Pancreas (tissue), 10 donors: ENCODE measurements at places on chromosomes 13 and 19. TPM values are rescaled to one million over a fixed set of nuclear protein-coding genes. Genes with fewer than 3 reads are reported as not detected.

Gene KLK3
- 0.05 TPM for polyA plus RNA-seq

DNA sequence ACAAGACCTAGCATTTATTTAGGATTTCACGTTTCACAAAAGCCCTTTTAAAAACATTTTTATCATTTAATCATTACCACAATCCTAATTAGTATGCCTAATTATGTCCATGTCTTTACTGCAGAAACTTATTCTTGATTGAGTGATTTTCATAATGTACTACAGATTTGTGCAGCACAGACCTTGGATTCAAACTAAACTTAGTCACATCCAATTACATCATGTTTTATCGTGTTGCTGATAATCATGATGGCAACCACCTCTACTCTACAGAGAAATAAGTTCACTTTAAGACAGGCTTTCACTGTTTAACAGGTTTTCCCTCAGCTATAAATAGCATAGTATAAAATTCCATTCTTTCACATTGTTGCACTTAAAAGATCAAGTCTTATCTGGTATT lies 240.9 kb upstream of the RFC3 start:
- H3K36me3 ChIP-seq: no peaks in the 10 kb centered on the region
- no peak for DNase-seq
- no peak overlapping the region for H3K4me3 ChIP-seq

- no peaks in the 10 kb centered on the region for H3K36me3 ChIP-seq
- H3K4me3 ChIP-seq: no peak overlapping the region
- no peak for DNase-seq
- no peaks in the 10 kb centered on the region for H3K4me1 ChIP-seq
Observed at GRCh38 chr19:23565256-23565655, 121.8 kb downstream of the ZNF675 start.

GRCh38 chr19:2275588-2276428 lies 6.2 kb downstream of the PEAK3 start:
- H3K27me3 ChIP-seq: no peaks in the 10 kb centered on the region
- peaks cover 13% of the 10 kb centered on the region for H3K36me3 ChIP-seq
- H3K4me3 ChIP-seq: no peak overlapping the region
- H3K27ac ChIP-seq: no peak overlapping the region
- peaks cover 22% of the 10 kb centered on the region for H3K4me1 ChIP-seq
- no peak for DNase-seq

Gene SIGLEC11
- 0.35 TPM for polyA plus RNA-seq

Gene TARM1
- not detected for polyA plus RNA-seq

GRCh38 chr19:42459926-42460325 lies 17.2 kb upstream of the CXCL17 start:
- H3K27me3 ChIP-seq: no peaks in the 10 kb centered on the region
- H3K27ac ChIP-seq: no peak overlapping the region
- no peak overlapping the region for H3K4me3 ChIP-seq

GRCh38 chr13:28984326-28984725 lies 164.2 kb downstream of the MTUS2 start:
- H3K4me1 ChIP-seq: peaks cover 8% of the 10 kb centered on the region
- no peak overlapping the region for H3K4me3 ChIP-seq
- no peak overlapping the region for H3K27ac ChIP-seq
- H3K36me3 ChIP-seq: no peaks in the 10 kb centered on the region

DNA sequence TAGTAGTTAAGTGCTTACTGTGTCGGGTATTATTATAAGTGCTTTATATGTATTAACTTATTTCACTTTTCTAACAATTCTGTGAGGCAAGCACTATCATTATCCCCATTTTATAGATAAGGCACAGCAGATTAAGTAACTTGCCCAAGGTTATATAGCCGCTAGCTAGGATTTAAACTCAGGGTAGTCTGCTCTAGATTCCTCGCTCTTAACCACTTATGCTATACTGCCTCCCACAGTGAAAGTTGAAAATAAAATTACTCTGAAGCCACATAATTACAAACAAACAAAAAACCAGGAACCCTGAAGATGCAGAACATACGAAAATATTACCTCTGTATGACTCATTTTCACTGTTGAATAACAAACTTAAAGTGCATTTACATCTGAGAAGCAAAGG lies 3.9 kb downstream of the TEX30 start:
- no peaks in the 10 kb centered on the region for H3K27me3 ChIP-seq
- H3K27ac ChIP-seq: no peak overlapping the region
- H3K4me3 ChIP-seq: no peak overlapping the region
- H3K36me3 ChIP-seq: no peaks in the 10 kb centered on the region
- DNase-seq: no peak

Gene ZSCAN4
- not detected for polyA plus RNA-seq

Gene ZNF296
- 2.1 TPM for polyA plus RNA-seq

Gene ZNF221
- polyA plus RNA-seq: 0.65 TPM

DNA sequence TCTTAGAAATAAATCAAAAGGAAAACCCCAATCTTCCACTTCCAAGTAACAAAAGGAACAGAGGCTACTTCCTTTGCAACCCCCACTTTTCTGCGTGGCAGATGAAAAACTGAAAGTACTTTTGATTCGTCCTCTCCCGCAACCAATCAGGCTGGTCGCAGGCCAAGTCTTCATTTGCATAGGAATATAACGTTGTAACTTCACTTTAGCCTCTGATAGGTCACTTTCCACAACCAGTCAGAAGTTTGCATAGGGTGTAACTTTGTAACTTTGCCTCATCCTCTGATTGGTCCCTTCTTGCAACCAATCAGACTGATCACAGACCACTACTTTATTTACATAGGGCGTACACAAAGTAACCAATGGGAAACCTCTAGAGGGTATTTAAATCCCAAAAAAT lies 37.2 kb downstream of the TGDS start:
- no peak overlapping the region for H3K27ac ChIP-seq
- no peak overlapping the region for H3K4me3 ChIP-seq
- H3K36me3 ChIP-seq: no peaks in the 10 kb centered on the region
- no peak for DNase-seq

GRCh38 chr13:93672996-93673395 lies 446.4 kb downstream of the GPC6 start:
- no peak for DNase-seq
- no peak overlapping the region for H3K4me3 ChIP-seq
- H3K4me1 ChIP-seq: no peaks in the 10 kb centered on the region
- no peaks in the 10 kb centered on the region for H3K36me3 ChIP-seq

Gene SERPINE3
- polyA plus RNA-seq: not detected

Gene FUT1
- polyA plus RNA-seq: 7.7 TPM

DNA sequence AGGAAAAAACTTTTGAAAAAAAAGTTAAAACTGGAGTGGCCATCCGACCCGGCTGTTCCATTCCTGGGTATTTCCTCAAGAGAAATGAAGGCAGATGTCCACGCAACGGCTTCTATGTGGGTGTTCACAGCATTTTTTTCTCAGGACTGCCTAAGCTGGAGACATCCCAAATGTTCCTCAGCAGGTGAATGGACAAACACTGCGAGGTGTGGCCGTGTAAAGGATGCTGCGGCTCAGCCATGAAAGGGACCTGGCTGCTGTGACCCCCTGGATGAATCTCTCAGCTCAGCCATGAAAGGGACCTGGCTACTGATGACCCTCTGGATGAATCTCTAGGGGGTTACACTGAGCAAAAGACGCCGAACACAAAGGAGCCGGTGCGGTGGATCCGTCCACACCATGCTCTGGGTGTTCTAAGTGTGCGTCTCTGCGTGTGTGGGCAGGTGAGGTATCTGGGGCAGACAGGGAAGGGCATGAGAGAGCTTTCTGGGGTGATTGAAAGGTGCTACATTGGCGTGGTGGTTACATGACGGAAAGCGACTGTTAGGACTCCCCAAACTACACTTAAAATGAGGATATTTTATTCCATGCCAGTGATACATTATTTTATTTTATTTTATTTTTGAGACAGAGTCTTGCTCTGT lies 7.2 kb upstream of the ASPDH start:
- DNase-seq: no peak
- no peak overlapping the region for H3K4me3 ChIP-seq
- no peaks in the 10 kb centered on the region for H3K36me3 ChIP-seq
- no peaks in the 10 kb centered on the region for H3K4me1 ChIP-seq
- no peak overlapping the region for H3K27ac ChIP-seq
- H3K27me3 ChIP-seq: no peaks in the 10 kb centered on the region

DNA sequence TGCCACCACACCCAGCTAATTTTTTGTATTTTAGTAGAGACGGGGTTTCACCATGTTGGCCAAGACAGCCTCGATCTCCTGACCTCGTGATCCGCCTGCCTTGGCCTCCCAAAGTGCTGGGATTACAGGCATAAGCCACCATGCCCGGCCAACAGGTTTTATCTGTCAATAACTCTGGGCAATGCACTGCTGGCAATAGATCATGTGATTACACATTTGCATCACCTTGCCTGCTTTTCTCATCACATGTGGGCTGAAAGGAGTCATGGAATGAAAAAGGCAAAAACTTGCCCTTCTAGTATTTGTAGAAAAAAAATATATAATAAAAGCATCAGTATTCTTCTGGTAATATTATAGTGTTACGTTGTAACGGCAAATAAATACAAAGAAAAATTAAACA lies 164.5 kb downstream of the NHLRC3 start:
- no peak for DNase-seq
- H3K27me3 ChIP-seq: no peaks in the 10 kb centered on the region
- no peaks in the 10 kb centered on the region for H3K4me1 ChIP-seq

- H3K4me1 ChIP-seq: no peaks in the 10 kb centered on the region
- no peaks in the 10 kb centered on the region for H3K36me3 ChIP-seq
- no peak for DNase-seq
- no peaks in the 10 kb centered on the region for H3K27me3 ChIP-seq
Observed at GRCh38 chr19:43510713-43511112, 6.2 kb upstream of the PHLDB3 start.

- DNase-seq: no peak
- no peak overlapping the region for H3K4me3 ChIP-seq
- H3K27ac ChIP-seq: no peak overlapping the region
- H3K4me1 ChIP-seq: no peaks in the 10 kb centered on the region
- H3K27me3 ChIP-seq: no peaks in the 10 kb centered on the region
Observed at GRCh38 chr19:58248886-58249285, 20.2 kb downstream of the ZNF544 start.

- H3K27ac ChIP-seq: no peak overlapping the region
- no peaks in the 10 kb centered on the region for H3K36me3 ChIP-seq
- no peak overlapping the region for H3K4me3 ChIP-seq
Observed at GRCh38 chr13:46392967-46393366, 5.9 kb upstream of the RUBCNL start.

DNA sequence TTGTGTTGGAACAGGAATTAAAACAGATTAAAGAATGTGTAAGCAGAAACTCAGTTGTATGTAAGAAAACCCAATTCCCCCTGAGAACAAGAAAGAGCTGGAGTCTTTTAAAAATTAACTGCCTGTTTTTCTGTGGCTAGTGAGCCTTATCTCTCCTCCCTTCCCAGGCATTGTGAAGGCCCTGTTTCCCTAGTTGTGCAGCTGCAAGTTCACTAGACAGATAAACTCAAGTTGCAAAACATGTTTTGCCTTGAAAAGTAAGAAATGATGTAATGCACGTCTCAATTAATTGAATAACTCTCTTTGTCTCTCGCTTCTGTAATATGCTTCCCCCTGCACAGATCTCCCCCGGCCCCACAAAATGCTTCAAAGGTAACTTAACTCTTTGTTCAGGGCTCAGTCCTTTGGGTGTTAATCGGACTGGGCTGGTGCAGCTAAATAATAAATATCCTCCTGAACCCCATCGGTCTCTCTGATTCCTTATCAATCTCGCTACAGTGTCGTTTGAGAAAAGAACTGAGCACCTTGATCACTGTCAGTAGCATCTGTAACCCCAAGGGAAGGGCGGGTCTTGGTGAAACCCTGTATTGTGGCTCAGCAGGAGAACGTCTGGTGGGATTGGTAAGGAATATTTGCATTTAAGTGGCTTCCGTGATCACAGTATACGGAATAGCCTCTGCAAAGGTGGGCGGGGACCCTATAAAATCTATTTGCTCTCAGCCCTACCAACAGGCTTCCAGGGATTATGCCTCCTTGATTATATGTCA lies 1.6 kb upstream of the ZNF556 start:
- H3K27ac ChIP-seq: no peak overlapping the region
- H3K4me1 ChIP-seq: no peaks in the 10 kb centered on the region

DNA sequence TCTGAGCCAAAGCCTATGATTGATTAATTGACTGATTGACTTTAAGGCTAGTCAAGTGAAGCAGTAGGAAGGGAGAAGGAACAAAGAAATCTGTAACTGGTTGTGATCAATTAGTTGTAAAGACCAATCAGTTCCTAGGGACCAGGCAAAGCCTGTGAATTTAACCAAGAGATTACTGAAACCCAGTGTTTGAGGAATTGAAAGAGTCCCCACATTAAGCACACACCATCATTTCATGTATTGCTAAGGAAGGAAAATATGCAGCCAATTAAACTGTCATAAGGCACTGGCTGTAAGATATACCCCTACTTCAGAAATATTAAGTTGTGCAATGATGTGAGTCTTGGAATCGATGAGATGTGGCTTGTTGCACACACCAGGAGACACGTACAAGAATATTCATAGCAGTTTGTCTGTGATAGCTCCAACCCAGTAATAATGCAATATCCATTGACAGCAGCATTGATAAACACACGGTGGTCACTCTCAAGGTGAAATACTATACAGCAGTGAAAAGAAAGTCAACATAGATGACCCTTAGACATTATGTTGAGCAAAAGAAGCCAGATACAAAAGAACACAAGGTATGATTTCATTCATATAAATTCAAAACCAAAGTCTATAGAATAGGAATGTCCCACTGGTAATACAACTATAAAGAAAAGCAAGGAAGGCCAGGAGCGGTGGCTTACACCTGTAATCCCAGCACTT lies 9.0 kb downstream of the C19orf47 start:
- H3K4me3 ChIP-seq: no peak overlapping the region
- H3K27ac ChIP-seq: no peak overlapping the region
- H3K36me3 ChIP-seq: no peaks in the 10 kb centered on the region
- no peaks in the 10 kb centered on the region for H3K4me1 ChIP-seq
- DNase-seq: no peak

DNA sequence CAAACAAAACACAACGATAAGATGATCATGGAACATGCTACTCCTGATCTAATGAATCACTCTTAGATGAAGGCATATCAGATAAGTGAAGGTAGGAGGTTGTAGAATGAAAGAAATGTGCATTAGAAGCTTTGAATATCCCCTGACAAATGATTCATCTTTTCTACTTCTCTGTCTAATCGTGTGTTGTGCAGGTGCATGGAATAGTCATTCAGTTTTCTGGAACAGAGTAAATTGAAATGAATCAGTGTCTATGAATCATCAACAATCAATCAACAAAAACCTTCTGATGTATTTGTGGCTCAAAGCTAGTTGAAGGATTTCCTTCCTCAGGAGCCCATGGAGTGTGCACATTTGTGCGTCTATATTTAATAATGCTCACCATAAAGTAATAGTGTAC lies 1290.4 kb upstream of the PCDH20 start:
- H3K4me1 ChIP-seq: no peaks in the 10 kb centered on the region
- no peak for DNase-seq
- no peaks in the 10 kb centered on the region for H3K36me3 ChIP-seq
- H3K27ac ChIP-seq: no peak overlapping the region
- no peaks in the 10 kb centered on the region for H3K27me3 ChIP-seq

DNA sequence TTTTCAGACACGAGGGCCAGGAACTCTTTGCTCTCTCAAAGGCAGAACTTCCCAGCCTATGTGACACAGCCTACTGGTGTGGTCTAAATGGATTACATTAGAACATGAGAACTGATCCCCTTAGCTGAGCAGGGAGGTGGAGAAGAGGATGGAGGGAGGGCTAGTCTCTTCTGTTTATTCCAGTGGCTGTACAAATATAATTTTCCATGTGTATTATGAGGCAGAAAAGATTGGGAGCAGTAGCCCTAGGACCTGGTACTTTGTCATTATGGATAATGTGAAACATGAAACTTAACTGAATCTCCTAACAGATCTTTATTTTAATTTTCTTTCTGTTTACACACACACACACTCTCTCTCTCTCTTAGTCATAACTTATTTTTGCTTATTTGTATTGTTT lies 82.1 kb downstream of the WDFY2 start:
- H3K4me1 ChIP-seq: peaks cover 47% of the 10 kb centered on the region
- no peaks in the 10 kb centered on the region for H3K27me3 ChIP-seq
- H3K27ac ChIP-seq: peak overlapping the region; percentile 28
- H3K36me3 ChIP-seq: no peaks in the 10 kb centered on the region

Gene CATSPERD
- polyA plus RNA-seq: not detected
